ENCODE measurements at places on chromosomes 5 and 9.
A peak's percentile ranks its signal among the peaks of the same experiment; 100 is the strongest.

DNA sequence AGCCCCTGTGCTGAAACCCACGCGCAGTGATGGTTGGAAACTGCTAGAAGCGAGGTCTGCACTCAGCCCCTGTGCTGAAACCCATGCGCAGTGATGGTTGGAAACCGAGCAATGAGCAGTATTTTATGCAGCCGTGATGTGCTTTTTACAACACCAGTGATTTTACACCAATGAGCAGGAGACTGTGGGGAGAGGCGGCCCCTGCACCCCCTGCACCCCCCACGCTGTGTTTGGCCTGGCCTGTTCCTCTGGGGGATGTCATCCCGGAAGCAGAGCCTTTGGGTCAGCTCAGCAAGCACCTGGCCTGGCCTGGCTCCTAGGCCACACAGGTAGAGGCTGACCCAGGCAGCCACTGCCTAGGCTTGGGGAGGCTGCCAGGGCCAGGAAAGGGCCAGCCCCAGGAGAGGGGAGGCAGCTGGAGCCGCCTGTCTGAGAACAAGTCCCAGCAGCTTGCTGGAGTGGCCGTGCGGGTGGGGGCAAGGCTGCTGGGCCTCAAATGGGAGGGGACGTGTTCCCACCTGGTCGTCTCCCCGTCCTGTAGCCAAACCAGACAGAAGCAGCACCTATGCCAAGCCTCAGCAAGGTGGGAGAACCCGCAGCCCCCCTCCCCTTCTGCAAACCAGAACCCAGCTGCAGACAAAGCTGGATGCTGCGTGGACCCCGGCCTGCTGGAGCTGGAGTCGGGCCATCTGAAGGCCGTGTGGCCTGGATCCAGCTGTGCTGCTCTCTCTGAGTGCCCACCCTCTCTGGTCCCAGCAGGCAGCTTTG lies 46.8 kb downstream of the DBH start:
- no peak for DNase-seq

GRCh38 chr5:96651948-96652753 lies 10.0 kb upstream of the CAST start:
- peak; percentile 99 for DNase-seq

- DNase-seq = no peak
Measured at GRCh38 chr9:33381231-33381791, 21.1 kb downstream of the AQP7 start.

GRCh38 chr5:64165500-64166200 lies at the start of gene RNF180:
TSS of gene RNF180 (plus strand) at chr5:64165843. CDS start at chr5:64200808, 34,965 bp downstream.
- DNase-seq = peak; percentile 81

DNA sequence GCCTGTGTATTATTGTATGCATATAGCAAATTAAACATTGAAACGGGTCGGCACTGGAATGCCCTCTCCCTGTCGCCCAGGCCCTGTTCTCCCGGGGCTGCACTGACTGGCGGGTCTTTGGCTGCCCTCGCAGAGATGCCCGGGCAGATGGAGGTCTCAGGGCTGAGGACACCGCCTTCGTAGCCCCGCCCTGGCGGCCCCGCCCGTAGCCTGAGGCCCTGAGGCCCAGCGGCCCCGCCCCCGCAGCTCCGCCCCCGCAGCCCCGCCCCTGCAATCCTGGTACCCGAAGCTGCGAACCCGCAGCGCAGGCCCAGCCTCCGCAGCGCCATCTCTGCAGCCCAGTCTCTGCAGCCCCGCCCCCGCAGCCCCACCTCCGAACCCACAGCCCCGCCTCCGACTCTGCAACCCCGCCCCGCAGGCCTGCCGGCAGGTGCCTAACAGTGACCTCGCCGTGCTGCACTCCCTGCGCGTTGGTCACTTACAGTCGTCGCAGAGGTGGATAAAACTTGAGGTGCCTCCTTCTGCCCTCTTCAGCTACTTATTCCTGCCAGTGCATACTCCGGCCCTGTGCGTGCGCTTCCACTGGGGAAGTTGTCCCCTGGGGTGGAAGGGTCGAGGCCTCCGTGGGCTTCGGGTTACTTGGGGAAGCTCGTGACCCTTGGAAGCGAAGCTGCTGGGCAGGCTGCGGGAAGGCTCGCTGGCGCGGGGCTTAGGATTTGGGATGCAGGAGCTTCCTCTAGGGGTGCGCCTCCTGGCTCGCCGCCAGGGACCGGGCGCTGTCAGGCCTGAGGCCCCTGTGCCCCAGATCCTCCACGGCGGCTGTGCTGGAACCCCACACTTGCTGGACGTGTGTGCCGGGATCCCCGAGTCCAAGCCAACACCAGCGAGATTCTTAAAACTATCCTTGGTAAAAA lies 72.3 kb downstream of the ICE1 start:
- peak; percentile 85 for DNase-seq

DNA sequence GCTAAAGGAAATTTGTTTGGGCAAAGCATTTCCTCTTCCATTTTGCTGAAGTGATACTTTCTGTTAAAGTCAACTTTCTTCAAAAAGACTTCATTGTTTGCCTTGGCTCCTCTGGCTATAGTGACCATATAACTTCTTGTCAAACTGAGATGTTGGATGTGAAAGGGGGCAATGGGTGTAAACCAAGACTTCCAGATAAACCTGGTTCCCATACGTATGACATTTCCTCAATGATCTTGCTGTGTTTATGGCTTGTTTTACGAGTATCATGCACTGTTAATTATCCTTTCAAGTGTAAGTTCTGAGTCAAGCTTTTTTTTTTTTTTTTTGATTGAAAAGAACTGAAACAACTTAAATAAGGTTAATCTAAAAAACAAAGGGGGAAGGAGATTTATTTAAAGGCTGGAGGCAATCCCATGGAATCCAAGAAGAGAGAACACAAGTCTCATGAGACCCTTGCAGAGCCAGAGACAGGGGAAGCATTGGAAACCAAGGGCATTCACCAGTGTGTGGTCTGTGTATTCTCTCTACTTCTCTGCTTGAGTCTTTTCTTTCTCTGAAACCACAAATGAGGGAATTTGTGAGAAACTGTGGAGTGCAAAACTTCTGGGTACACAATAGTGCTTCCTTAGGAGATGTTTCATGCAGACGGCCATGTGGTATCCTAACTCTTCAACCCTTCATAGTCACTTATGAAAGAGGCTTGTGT lies 335.3 kb downstream of the RAB3C start:
- DNase-seq = no peak

DNA sequence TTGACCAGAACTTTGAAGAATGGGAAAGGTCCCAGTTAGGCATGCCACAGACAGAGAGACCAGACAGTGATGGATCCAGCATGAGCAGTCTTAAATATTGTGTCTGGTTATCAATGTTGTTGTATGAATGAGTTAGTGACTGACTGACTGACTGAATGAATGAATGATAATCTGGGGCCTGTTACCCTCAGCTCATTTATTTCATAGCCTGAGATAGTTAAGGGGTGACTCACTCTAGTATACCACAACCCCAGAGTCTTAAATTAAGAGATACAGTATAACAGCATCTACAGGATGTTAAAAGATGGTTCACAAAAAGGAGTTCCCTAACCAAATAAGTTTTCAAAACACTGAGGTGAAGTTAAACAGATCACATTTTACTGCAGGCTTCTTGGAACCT lies 133.5 kb downstream of the SGCD start:
- DNase-seq = no peak

DNA sequence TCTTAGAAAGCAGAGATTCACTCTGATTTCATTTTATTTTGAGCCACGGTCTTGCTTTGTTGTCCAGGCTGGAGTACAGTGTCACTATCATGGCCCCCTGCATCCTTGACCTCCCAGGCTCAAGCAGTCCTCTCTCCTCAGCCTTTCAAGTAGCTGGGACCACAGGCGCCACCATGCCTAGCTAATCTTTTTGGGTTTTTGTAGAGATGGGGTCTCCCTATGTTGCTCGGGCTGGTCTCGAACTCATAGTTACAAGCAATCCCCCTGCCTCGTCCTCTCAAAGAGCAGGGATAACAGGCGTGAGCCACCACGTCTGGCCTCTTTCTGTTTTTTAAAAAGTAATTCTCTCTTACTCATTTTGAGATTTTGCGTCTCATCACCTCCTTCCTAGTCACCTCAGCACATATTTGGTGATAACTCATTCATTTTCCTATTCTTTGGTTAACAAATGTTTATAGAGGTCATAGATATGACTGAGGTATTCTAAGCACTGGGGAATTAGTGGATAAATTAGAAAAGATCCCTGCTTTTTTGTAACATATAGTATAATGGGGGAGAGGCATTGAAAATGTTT lies 10.8 kb upstream of the DCP2 start:
- no peak for DNase-seq

DNA sequence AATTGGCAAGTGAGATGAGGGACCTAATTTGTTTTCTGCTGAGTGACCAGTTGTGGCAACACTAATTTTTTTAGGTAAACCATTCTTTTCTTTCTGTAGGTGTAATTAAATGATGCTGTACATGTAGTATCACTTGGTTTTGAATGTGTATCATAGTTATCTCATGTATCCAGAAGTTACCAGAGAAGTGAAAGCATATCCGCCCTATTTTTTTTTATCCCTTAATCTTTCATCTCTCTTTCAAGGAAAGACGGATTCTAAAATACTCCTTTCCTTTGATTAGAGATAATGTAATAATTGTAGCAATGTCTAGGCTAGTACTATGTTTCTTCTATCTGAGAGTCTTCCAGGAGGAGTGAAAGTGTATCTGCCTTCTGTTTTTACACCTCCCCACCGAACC lies 7.1 kb downstream of the KDM3B start:
- DNase-seq = no peak

GRCh38 chr9:112555844-112556482 lies 69.3 kb downstream of the KIAA1958 start:
- no peak for DNase-seq

DNA sequence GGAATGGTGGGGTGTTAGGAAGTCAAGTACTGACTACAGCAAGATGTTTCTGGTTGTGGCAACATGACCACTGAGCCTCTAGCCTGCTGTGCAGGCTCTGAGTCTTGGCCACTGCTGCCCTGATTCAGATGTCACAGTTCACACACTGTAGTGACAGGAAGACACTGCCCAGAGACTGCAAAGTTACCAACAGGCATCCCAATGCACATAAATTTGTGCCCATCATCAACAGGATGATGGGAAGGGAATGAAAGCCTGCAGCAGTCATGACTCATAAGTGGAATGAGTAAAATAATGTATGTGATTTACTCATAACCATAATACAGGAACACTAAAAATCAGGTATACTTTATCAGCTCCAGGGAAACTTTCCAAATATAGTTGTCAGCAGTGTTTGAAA lies 251.6 kb upstream of the HAPLN1 start:
- DNase-seq = peak; percentile 49

GRCh38 chr5:68628082-68628814 lies 412.7 kb downstream of the PIK3R1 start:
- DNase-seq = no peak

DNA sequence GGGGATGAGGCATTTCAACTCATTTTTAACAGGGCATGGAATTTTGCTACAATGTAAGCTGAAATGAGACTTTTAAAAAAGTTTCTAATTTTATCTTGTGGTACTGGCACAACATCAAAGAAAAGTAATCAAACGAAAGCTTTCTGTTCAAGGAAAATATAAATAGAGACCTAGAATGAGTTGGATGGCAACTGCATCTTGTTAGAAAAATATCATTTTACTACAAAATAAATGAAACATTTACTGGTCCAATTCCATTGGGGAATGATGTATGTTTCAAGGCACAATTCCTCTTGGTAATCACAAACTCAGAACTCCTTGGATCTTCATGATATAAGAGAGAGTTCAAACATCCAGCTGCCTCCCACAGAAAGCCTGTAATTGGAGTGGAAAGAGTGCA lies 102.8 kb downstream of the HMHB1 start:
- DNase-seq = no peak

- DNase-seq = no peak
Measured at GRCh38 chr5:93226202-93226735, 354.8 kb downstream of the NR2F1-AS1 start.

GRCh38 chr9:97990259-97990658 lies 7.1 kb downstream of the ANP32B start:
- DNase-seq = peak; percentile 25

DNA sequence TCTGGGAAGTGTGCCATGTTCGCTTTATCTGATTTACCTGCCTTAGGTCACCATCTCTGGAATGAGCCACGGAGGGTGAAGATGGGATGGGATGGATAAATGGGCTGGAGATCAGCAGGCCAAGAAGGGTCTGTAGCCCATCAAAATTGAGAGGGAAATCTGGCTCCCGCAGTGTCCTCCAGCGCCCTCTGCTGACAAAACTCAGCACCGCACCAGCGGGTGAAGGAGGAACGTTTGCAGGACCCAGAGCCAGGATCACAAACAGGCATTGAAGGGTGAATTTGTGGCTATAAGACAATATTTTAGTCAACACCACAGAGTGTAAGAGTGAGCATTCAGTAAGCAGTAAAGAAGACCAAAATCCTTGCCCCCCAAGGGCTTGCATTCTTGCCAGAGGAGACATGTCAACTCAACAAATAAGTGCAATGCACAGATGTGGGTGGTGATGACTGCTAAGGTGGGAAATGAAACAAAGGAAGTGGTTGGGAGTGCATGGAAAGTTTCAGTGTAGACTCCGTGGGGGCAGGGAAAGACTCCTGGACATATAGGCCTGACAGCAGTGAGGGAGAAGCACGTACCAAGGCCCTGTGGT lies 124.4 kb downstream of the TENT4A start:
- DNase-seq = peak; percentile 33

All from NCI-H69 (cell line).